ENCODE measurements at places on chromosomes 1 and 21.

GRCh38 chr1:35888255-35888654, 5.2 kb downstream of the AGO1 start:
- no peak for DNase-seq

DNA sequence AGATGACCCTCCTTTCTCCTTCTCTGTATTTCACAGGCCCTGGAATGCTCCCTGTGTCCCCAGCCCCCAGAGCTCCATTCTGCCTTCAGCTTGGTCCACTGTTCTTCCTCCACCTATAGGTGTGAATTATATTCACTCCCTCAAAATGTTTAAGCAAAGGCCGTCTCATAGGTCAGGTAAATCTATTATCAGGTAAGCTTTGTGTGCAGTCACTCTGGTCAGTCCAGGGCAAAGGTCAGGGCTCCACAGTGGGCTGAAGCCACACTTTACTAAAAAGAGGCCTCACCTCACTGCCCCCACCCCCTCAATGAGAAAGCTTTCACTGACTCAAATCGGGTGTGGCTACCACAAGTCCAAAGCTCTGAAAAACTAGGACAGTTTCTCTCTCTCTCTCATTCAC, 65.9 kb downstream of the DNTTIP2 start:
- no peak for DNase-seq

GRCh38 chr21:43287795-43288755, 119.3 kb downstream of the CRYAA start:
- DNase-seq, result no peak

- DNase-seq, result peak; percentile 74
Measured at GRCh38 chr21:46183910-46184624, at the start of gene SPATC1L. Gene SPATC1L, minus strand, starts transcription at chr21:46184459. Its CDS starts 1,643 bp downstream, at chr21:46182816.

GRCh38 chr1:178020968-178021640, 51.2 kb upstream of the SEC16B start:
- no peak for DNase-seq

DNA sequence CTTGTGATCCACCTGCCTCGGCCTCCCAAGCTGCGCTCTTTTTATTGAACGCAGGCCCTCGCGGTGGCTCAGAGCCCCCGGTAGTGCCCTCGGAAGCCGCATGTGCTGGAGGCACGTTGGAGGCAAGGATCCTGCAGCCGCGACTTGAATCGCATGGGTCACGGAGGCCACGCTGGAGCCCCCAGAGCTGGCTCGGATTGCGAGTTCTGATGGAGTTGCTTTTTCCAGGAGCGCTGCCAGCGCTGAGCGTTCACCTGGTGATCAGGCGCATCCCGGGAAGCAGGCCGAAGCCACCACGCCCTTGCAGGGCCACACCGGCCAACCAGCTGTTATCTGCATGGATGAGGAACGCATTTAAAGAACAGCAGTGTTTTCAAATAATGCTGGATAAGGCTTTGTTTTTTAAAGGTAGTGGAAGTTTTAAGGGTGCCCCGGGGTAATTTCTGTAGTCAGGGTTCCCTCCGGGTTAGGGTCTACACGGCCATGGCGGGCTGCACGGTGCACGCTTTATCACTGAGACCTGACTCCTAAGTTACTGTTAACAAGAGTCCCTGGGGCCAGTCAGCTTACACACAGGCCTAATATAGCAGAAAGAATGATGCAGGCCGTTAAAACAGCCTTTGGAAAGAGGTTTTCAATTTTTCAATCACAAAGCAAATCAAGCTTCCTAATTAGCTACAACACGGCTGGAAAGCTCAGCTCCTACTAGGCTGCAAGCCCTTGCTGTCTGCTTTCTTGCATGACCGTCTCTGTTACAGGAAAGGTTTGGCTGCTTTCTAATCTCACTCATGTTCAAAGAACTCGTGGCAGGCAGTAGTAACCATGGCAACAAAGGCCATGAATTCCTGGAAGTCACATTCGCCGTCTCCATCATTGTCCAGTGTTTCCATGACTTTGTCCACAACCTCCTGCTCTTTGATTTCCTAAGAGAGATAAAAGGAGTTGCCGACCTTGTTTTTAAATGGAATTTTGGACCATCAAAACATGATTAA, 6.0 kb downstream of the S100B start:
- DNase-seq, result peak; percentile 91

All from AG08395 (cell line).